ENCODE measurements at places on chromosomes 3 and 15.
A peak's percentile ranks its signal among the peaks of the same experiment; 100 is the strongest.

- no peak for DNase-seq
These were observed 14.5 kb downstream of the TIPARP start for GRCh38 chr3:156688632-156689452.

GRCh38 chr15:34716111-34716510 is 38.7 kb downstream of the GJD2 start:
- DNase-seq = no peak

- no peak for DNase-seq
These were observed 30.0 kb downstream of the SNX33 start for GRCh38 chr15:75677465-75678323.

DNA sequence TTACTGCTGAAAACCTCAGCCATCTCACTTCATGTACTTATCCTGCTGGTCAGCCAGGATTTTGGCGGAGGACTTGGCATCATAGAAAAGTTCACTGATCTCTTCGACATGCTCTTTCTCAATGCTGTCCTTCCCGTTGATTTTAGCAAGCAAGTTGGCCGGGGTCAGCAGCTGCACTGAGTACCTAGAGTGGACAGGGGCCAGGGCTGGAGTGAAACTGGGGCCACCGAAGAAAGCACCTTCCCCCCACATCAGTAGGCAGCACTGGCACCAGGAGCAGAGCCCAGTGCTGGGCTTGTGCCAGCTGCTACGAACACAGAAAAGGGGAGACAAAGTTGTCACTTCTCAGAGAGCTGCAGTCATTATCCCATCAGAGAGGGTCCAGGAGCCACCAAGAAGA is 29.0 kb downstream of the SEC61A1 start:
- no peak for DNase-seq

DNA sequence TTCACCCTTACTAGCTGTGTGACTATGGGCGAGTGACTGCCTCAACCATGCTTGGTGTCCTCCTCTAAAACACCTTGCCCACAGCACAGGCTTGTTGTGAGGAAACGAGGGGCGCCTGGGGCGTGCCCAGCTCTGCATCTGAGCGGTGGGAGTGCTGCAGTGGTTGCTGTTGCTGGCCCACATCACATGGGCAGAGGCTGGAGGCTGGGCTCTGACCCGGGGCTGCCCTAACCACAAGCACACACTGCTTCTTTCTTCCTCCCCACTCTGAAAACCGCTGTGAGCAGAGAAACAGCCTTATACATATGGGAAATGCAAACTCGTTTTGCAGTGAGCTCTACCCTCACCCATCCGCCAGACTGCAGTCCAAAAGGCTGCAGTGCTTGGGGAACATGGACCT is 74.8 kb upstream of the RPL32 start:
- DNase-seq = no peak

GRCh38 chr15:32838820-32839219 is 121.0 kb downstream of the GREM1 start:
- peak; percentile 71 for DNase-seq

DNA sequence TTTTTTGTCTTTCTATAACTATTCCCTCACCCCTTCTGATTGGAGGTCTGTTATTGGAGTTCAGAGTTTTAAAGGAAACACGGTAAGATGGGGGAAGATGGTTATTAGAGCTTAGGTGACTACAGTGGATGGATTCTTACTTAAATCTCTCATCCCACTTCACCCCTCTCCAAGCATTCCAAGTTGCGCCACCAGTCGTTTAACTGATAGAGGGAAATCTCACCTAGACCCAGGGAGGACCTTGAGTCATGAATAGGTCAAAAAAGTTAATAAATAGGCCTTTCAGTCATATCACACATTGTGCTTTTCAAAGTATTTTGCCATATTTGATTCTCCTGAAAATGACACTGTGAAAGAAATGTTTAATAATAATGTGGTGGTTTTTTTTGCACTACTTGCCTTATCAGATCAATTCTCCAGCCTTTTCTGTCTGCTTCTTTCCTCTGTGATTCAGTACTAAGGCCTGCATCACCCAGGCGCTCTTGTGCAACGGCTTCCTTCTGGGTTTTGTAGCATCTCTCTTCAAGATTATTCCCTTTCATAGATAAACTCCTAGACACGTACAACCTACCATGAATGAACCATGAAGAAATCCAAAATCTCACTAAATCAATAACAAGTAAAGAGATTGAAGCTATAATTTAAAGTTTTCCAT is 100.4 kb upstream of the TGFBR2 start:
- peak; percentile 93 for DNase-seq

GRCh38 chr15:91017716-91018115 is 4.7 kb downstream of the VPS33B start:
- DNase-seq = no peak

- no peak for DNase-seq
These were observed 341.1 kb upstream of the SEMA6D start for GRCh38 chr15:47376190-47376589.

- DNase-seq = no peak
These were observed 224.4 kb downstream of the THRB start for GRCh38 chr3:24270204-24270691.

DNA sequence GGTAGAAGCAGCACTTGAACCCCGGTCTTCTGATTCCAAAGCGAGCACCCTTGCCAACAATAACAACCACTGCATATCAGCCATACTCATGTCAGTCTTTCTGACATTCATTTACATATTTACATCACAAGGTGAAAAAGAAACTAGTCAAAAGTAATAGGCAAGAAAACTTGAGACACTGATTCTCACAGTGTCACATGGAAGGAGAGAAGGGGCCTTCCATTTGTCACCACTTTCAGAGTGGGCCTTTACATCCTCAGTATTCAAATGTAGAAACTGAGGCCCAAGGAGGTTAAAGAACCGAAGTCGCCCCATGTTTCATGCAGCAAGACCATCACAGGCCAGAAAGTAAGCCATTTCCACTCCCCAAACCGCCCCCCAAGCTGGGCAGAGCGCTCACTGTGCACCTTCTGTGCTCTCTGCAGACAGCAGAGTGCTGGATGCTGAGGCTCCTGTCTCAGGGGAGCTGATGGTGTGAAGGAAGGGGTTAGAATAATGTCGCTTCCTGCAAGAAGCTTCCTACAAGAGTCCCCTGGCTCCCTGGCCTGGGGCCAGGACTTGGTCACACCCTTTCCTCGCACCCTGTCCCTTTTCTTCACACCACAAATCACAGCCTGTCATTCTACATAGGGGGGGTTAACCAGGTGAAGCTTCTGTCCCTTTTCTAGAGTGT is 260.1 kb downstream of the UACA start:
- DNase-seq = no peak

DNA sequence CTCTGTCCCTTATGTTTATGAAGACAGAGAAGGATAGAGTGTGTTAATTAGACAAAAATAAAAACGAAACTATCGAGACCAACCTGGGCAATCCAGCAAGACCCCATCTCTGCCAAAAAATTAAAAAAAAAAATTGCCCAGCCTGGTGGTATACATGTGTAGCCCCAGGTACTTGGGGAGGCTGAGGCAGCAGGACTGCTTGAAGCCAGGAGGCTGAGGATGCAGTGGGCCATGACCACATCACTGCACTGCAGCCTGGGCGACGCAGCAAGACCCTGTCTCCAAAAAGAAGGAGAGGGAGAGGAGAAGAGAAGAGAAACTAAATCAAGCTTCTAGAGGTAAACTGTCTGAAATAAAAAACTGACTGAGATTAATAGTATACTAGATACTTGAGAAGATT is 32.1 kb downstream of the DLG1 start:
- no peak for DNase-seq

DNA sequence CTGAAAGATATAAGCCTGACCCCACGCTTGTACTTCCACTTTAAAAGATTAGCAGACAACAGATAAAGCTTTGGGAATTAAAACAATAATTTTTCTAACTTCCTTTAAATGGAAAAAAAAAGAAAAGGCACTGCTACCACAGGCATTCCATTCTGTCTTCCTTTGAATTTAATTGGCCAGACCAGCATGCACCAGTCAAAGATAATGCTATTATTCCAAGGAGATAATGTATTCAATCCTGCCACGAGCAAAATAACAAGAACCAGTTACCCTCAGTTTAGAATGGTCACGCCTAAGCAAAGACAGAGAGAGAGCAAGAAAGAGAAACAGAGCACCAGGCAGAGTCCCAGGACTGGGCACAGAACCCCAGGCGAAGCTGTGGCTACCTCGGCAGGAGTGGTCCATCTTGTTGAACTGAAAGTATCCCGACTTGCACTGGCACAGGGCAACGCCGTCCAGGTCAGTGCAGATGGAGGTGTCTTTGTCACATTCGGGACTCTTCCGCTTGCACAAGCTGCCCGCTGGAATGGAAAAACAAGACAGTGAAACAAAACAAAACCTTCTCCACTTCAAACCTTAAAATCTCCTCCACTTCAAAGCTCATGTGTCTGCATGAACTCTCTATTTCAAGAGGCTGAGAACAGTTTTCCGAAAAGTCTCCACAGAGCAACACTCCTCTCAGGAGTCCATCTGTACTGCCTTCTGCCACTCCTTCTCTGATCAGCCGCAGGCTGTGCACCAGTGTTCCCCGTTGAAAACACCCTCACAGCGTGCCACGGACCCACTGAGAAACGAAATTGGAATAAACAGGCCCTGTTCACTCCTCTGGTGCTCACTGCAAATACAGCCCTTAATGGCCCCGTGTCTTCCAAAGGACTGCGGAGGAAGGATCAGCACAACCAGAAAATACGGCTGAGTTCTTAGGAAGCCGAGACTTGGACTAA is 58.2 kb downstream of the HEG1 start:
- no peak for DNase-seq

GRCh38 chr3:106030627-106030963 is 161.8 kb upstream of the CBLB start:
- DNase-seq = peak; percentile 66

GRCh38 chr15:97547381-97547780 is 413.1 kb upstream of the ARRDC4 start:
- DNase-seq = no peak

- no peak for DNase-seq
These were observed 6.3 kb upstream of the CCDC54 start for GRCh38 chr3:107370907-107371306.

- no peak for DNase-seq
These were observed 121.8 kb upstream of the CHL1 start for GRCh38 chr3:74676-75243.

GRCh38 chr3:152428577-152428976 is 159.8 kb downstream of the MBNL1 start:
- DNase-seq = no peak

DNA sequence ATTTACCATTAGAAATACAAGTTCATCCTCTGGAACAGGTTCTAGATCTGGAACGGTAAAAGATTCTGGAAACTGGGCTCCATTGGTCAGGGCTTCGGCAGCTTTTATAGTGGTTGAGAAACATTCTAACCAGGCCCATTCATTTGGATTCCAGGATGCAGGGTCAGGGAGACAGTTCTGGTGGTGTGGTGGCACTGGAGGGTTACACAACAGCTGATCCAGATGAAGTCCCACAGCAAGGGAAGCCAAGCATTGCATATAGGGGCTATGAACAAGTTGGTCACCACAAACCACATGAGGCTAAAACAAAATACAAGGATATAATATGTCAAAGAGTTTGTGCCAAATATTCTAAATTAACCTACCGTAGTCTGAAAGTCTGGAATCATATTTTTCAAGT is 43.0 kb downstream of the FBXL22 start:
- DNase-seq = peak; percentile 3

DNA sequence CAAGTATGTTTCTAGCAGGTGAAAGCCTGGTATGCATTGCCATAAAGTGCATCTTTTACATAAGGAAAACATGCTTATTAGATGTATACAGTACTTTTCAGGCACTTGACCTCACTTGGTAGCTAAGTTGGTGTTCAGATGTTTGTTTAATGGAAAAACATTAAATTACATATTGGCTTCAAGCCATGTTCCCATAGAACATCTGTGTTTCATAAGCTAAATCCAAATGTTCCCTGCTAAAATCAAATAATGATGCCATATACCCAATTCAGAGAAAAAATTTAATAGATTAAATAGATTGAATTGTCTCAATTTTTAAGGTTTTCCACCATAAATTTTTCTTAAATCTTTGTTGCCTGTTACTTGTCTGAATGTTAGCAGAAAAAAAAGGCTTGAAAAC is 19.1 kb upstream of the RPL22L1 start:
- DNase-seq = no peak

All from iris pigment epithelial cell (primary cell).